Kidney tubule cell (primary cell): ENCODE measurements at places on chromosomes 16 and 17.
A peak's percentile ranks its signal among the peaks of the same experiment; 100 is the strongest.

GRCh38 chr17:70888324-70888723 lies 719.0 kb downstream of the KCNJ2 start:
- DNase-seq = no peak

DNA sequence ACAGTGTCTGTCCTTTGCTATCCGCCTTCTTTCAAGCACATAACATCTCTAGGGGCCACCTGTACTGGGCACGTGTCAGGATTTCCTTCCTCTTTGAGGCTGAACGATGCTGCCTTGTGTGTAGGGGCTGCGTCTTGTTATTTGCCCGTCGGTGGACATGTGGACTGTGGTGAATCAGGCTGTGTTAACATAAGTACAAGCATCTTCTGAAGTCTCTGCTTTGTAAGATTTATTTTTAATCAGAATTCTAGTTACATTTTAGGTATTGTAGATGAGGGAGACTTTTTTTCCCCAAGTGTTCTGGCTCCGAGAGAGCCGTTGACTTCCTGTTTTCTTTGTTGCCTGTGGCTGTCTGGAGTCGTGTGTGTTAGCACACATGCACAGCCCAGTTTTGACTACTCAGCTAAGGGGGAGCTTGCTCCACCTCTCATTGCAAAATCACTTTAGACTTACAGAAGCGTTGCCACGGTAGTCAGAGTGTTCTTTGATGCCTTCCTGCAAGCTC lies 26.1 kb downstream of the SPG7 start:
- no peak for DNase-seq

- DNase-seq = no peak
These were observed 43.5 kb downstream of the BEAN1 start for GRCh38 chr16:66470556-66470955.

- peak; percentile 41 for DNase-seq
These were observed 328.6 kb downstream of the MAP2K6 start for GRCh38 chr17:69743091-69743490.

DNA sequence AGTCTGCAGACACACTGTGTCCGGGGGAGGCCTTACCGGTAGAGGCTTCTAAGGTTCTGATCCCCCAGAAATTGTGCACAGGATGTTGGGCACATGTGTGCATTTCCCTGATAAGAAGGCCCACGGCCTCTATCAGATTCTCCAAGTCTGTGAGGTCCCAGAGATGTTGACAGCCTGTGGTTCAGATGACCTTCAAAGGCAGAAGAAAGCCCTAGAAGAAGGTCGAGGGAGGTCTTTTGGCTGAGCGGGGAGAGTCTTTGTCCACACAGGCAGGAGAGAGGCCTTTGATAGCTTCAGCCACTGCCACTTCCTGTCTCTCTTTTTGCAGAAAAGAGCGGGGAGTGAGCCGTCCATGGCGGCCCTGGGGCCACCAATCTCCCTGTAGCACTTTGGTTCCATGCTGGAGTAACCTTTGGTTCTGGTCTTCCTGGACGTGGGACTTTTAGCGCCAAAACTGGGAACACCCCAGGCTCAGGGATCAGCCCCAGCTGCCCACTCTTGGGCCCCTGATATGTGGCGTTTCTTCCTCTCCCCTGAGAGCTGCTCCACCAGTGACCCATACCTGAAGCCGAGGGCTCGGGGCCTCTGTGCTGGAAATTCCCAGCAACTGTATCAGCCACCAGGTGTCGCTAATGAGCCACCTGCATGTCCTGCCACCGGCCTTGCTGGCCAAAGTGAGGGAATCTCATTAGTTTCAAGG lies 28.1 kb upstream of the LGALS9 start:
- DNase-seq = peak; percentile 75

DNA sequence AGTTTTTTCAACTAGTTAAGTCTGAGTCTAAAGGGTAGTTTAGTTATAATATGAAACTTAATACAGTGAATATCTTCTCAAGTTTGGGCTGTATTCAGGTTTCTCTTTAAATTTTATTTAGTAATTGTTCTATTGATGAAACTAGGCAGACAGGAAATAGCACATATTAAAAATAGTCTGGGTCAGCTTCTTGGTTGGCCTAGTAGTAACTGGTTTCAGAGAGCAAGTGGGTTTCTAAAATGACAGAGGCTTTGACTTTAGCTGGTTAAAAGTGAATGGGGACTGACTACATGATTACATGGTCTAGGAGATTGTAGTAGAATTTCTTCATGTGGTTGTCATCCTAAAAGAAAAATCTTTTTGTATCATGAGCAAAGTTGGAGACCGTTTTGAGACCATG lies 46.8 kb downstream of the OMG start:
- no peak for DNase-seq

DNA sequence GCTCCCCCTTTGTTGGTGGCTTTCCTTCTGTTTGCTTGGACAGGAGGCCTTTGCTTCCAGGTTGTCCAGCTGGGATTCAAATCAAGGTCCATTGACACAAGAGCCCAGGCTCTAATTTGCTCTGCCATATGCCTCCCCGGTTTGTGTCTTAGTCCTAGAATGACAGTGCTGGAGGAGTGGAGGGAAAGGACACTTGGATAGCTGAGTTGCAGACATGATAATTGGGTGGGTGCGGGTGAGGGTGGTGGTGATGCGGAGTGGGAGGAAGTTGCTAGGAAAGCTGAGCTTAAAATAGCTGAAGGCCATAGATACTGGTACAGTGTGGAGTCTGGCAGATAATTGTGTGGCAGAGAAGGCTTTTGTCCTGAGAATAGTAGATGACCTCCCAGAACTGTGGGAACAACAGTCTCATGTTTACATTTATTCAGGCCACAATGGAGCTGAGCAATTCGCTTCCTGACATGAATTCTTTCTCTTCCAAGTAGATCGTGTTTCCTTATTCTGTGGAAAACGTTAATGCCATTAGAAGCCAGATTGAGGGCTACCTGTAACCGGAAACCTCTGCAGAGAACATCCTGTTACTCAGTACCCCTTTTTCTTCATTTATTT lies 23.8 kb downstream of the SEC14L1 start:
- no peak for DNase-seq

DNA sequence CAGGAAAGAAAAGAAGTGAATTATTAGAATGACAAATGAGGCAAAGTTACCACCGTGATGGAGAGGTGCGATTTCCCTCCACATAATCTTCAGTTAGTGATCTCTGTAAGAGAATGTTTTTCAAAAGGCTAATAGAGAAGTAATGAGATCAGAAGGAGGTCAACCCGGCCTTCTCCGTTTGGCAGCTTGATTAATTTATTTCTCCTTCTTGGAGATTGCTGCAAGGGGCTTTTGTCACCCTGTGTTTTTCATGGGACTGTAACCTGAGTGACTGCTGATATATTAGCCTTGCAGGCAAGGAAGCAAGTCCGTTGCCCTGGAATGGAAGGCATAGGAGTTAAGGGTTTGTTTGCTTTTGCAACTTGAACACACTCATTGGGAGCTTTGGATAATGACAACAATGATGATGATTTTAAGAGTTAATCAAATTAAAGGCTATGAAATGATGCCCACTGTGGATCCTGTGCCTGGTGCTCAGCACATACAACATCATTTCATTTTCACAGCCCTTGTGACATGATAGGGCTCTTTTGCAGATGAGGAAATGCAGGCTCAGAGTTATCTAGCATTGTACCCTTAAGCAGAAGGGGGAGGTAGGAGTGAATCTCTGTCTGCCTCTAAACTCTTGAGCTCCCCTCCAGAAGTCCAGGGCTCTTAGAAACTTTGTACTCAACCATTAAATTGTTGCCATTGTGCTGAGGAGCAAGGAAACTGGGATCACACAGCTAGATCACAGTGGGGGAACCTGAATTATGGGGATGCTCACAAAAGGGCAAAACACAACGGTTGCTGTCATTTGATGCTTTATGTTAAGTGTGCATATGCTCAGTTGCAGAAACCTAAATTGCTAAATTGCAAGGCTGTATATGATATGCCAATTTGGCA lies 226.3 kb downstream of the WWOX start:
- DNase-seq = no peak

GRCh38 chr17:29956225-29956624 lies 14.8 kb downstream of the EFCAB5 start:
- DNase-seq = no peak

DNA sequence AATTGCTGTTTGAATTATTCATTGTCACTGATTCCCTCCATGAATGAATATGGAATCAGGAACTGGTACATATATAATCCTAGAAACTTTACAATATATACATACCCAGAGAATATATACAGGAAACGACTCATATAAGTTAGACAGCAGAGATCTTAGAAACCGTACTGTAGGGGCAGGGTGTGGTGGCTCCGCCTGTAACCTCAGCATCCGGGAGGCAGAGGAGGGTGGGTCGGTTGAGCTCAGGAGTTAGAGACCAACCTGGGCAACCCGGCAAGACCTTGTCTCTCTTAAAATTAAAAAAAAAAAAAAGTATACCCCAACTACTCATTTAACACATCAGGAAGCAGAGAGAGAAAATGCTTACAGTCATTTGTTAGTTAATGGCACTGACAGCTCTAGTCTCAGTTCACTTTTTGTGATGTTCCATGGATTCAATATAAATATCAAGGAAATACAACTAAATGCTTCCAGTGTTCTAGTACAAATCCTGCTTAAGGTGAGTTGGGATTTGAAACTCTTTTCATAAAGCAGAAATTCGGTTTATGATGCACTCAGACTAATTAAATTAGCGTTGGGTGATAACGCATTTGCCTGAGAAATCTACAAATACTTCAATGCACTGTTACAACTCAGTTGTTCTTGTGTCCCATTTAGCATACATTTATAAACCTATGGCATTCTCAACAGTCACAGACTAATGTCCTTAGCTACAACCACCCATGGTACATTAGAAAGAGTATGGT lies 5.6 kb downstream of the GLG1 start:
- no peak for DNase-seq
